AG09309 (cell line): ENCODE measurements at places on chromosomes 13 and 19.

DNA sequence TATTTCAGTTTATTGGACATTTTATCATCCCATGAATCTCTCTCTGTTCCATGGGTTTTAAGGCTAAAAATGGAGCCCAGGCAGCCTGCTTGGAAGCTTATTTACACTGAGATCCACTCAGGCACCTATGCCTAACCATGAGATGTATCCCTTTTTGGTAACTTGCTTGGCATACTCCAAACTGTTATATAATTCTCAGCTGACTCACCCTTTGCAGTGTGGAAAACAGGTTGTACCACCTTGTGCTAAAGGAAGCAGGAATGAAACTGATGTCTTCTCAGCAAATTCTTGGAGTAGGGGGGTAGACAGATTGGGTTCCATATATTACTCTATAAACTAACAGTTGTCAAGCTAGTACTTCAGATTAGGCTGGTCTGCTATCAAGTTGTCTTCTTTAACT, 483.6 kb downstream of the KLF5 start:
- no peak for DNase-seq

DNA sequence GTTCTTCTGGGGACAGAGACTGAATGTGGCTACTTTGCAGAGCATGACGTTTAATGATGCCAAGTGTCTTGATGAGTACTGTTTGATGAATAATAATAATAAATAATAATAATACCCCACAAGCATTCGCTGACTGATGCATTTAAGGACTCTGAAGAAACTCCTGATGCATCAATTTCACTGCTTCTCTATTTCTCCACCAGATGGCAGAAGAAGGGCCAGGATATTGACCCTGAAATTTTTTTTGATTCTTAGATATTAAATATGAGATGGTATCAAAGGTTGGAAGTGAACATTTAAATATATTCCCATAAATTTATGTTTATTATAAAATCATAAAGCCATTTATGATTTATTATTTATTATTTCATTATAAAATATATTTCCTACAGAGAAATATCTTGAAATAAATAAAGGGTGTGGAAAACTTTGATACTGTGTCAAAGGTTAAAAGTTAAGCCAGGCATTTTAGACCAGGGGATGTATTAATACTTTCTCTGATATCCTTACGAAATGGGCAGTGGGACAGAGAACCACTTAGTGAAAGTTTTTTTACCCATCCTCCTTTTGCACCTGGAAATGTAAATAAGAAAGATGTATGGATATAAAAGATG, 170.9 kb downstream of the LACC1 start:
- DNase-seq: no peak

DNA sequence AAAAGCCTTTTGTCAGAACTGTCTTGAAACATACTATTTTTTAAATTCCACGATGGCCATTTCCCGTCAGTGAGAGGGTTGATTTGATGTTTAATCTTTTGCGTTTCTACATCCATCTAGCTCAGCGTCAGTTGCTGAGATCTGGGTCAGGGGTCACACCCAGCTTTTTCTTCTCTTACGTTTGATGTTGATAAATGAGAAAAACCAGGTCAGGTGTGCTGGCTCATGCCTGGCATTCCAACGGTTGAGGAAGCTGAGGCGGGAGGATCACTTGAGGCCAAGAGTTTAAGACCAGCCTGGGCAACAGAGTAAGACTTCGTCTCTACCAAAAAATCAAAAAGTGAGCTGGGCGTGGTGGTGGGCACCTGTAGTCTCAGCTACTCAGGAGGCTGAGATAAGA, 168.9 kb downstream of the PTPRS start:
- DNase-seq: no peak

- DNase-seq: no peak
Observed at GRCh38 chr13:110416131-110417025, 109.3 kb downstream of the COL4A2 start.
